Cardiac muscle cell (in vitro differentiated cells and primary cell): ENCODE measurements at places on chromosomes 4 and X. TPM values are rescaled to one million over a fixed set of nuclear protein-coding genes. Genes with fewer than 3 reads are reported as not detected.

Gene ZXDB
- total RNA-seq, result 12.4 and 16.7 TPM in 2 replicates

Gene MAGEC2
- total RNA-seq, result not detected in 2 replicates

Gene RENBP
- 5.7 and 12.4 TPM in 2 replicates for total RNA-seq

Gene SHOX
- not detected in 2 replicates for total RNA-seq

Gene MXRA5
- total RNA-seq, result 0.09 and 0.25 TPM in 2 replicates

DNA sequence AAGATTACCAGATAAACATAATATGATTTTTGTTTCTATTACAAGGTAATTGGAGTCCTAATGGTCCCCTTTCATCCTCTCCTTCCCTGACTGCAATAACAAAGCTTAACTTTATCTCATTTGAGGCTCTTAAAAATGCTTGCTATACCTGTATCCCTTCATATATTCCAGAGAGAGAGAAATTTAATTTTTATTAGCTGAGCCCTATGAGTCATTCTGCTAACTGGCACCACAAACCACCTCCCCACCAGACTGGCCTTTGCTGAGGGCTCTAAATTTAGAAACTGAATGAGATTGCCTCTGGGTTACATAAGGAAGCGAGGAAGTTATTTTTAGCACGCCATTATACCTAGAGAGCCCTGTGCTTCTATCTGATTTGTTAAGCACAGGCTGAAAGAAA lies 27.4 kb downstream of the CBLL2 start:
- H3K4me1 ChIP-seq, result peaks cover 28% of the 10 kb centered on the region
- no peak overlapping the region for H3K4me3 ChIP-seq
- DNase-seq, result peak; percentile 40
- H3K36me3 ChIP-seq, result no peaks in the 10 kb centered on the region

- H3K4me1 ChIP-seq, result no peaks in the 10 kb centered on the region
- DNase-seq, result no peak
- no peaks in the 10 kb centered on the region for H3K27me3 ChIP-seq
- H3K4me3 ChIP-seq, result no peak overlapping the region
Measured at GRCh38 chrX:107374132-107374531, 75.3 kb upstream of the FRMPD3 start.

DNA sequence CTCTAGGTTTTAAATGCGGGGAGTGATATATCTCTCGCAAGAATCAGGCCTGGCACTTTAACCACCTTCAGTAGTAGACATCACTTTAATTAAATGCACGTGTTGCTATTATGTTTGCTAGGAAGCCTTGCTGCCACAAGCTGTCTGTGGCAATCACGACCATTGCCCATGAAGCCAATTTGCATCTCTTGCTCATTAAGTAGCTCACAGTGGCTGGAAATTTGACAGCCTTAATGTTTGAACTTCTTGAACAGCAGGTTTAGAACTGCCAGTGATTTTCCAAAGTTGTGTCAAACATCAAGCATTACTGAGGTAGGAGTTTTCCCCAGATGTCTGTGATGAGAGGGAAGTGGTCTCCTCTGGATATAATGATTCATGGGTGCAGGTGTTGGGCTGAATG lies 642.3 kb upstream of the CPEB2 start:
- no peak for DNase-seq
- no peak overlapping the region for H3K4me3 ChIP-seq
- H3K4me1 ChIP-seq, result peaks cover under 1% of the 10 kb centered on the region

DNA sequence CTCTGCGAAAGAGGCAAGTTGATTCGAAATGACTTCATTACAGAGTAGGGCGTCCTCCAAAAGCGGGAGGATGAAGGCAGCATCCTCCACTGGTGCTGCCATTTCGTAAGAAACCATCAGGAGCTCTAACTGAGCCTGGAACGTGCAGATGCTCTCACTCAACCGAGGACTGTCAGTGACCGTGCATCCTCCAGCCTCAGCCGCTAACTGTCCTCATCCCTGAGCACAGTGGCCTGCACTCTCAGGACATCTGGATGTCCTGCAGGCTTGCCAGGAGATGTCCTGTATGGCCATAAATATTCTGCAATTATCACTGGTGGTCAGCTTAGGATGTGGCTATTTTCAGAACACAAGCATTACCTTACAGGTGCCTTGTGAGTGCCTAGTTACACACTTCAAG lies 107.1 kb upstream of the ADRA2C start:
- no peak overlapping the region for H3K4me3 ChIP-seq
- no peak overlapping the region for H3K27ac ChIP-seq
- no peaks in the 10 kb centered on the region for H3K36me3 ChIP-seq
- DNase-seq, result no peak
- H3K4me1 ChIP-seq, result no peaks in the 10 kb centered on the region

DNA sequence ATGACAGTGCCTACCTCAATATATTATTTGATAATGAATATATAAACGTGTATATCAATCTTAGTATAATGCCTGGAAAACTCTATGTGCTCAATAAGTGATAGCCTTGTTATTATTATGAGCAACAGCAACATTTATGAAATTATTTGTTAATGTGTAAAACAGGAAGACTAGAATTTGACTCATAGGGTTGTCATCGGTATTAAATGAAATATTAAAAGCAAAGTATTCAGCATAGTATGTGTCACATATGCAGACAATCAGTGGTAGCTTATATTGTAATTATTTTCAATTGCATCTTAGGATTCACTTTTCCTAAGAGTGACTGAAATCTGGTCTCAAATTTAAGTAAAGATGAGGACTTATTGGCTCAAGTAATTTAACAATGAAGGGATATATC lies 24.6 kb downstream of the SPANXD start:
- H3K27ac ChIP-seq, result no peak overlapping the region
- H3K27me3 ChIP-seq, result no peaks in the 10 kb centered on the region
- H3K4me3 ChIP-seq, result no peak overlapping the region
- H3K4me1 ChIP-seq, result no peaks in the 10 kb centered on the region
- no peaks in the 10 kb centered on the region for H3K36me3 ChIP-seq

DNA sequence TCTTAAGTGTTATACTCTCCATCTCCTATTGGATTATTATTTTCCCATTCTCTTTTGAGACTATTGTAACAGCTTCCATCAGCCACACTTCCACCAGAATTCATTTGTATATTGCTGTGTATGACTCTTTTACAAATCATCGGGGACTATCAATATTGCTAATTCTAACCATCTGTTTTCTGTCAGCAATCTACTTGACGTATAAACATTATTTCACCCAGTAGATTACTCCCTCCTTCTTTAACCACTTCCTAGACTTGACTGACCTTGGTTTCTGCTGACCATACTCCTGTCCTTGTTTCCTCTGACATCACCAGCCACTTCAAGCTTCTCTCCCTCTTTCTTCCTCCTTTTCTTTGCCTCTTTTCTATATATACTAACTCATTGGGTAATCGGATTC lies 402.9 kb downstream of the PCDH18 start:
- H3K4me3 ChIP-seq, result no peak overlapping the region
- H3K36me3 ChIP-seq, result no peaks in the 10 kb centered on the region
- H3K4me1 ChIP-seq, result no peaks in the 10 kb centered on the region
- DNase-seq, result peak; percentile 5

- DNase-seq, result no peak
- no peaks in the 10 kb centered on the region for H3K36me3 ChIP-seq
- no peaks in the 10 kb centered on the region for H3K27me3 ChIP-seq
- H3K27ac ChIP-seq, result no peak overlapping the region
- no peaks in the 10 kb centered on the region for H3K4me1 ChIP-seq
- H3K4me3 ChIP-seq, result no peak overlapping the region
Measured at GRCh38 chr4:65367306-65367705, 303.0 kb downstream of the EPHA5 start.

GRCh38 chr4:16237715-16238114 lies 11.4 kb upstream of the TAPT1 start:
- no peak overlapping the region for H3K4me3 ChIP-seq
- no peak overlapping the region for H3K27ac ChIP-seq
- DNase-seq, result no peak
- H3K36me3 ChIP-seq, result no peaks in the 10 kb centered on the region

GRCh38 chr4:86560447-86560846 lies 33.7 kb upstream of the PTPN13 start:
- no peaks in the 10 kb centered on the region for H3K27me3 ChIP-seq
- H3K4me3 ChIP-seq, result no peak overlapping the region
- DNase-seq, result no peak
- H3K27ac ChIP-seq, result no peak overlapping the region

DNA sequence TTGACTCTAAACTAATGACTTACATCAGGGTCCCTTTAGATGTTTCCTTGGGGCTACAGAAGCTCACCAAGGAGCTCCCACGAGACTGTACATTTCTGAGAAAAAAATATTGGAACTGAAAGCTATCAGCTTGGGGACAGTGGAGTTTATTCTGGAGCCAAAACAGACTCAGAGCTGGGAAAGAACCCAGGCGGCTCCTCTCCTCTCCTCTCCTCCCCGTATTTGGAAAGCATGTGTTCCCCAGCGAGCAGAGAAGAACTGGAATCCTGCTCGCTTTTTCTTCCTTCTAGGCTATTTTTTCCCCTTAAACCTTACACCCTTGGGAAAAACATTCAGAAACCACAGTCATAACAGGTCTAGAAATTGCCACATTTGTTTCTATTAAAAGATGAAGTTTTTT lies 4.3 kb upstream of the MAP7D3 start:
- no peak overlapping the region for H3K4me3 ChIP-seq
- no peaks in the 10 kb centered on the region for H3K4me1 ChIP-seq
- H3K36me3 ChIP-seq, result no peaks in the 10 kb centered on the region
- H3K27me3 ChIP-seq, result no peaks in the 10 kb centered on the region
- no peak for DNase-seq
